ENCODE measurements at places on chromosomes 4 and X.
A peak's percentile ranks its signal among the peaks of the same experiment; 100 is the strongest.

DNA sequence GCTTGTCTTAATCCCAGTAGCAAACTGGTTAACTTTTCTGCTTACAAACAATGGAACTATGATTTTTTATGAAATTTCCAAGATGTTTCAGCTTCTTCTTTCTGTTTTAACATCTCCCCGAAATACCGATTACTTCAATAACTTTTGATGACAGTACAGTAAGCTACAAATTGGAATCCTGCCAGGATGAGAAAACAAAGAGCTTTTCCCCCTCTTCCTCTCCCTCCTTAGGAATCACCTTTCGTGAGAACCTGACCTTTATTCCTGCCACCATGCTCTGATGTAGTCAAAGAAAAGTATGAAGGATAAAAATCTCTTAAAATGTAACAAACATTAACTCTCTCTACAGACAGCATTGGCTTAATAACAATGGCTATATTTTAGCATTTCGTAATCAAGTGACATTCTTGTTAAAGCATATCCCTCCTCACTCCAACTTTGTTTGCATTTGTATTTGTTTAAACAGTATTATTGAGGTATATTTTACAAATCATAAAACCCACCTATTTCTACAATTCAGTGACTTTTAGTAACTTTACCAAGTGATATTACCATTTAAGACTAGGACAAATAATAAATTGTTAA is 148.7 kb upstream of the NAP1L5 start:
- DNase-seq = no peak

- no peak for DNase-seq
Observed at GRCh38 chr4:11598591-11598990, 169.9 kb upstream of the HS3ST1 start.

DNA sequence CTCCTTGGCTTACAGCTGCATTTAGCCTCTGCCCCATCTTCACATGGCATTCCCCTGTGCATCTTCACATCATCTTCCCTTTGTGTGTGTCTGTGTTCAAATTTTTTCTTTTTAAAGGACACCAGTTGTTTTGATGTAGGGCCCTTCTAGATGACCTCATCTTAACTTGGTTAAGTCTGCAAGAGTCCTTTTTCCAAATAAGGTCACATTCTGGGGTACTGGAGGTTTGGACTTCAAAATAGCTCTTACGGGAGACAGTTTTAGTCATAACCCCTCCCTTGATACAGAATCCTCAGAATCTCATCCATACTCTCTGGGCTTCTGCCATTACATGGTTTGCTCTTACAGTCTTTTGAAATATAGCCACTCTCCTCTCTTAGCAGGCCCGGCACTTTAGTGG is 231.5 kb upstream of the ATP6AP2 start:
- DNase-seq = no peak

- peak; percentile 27 for DNase-seq
Observed at GRCh38 chr4:89248879-89249281, 58.7 kb downstream of the GPRIN3 start.

GRCh38 chr4:16498978-16499377 is 272.7 kb upstream of the TAPT1 start:
- DNase-seq = no peak
